Activated T-cell treated with anti-CD3 and anti-CD28 coated beads for 4 hours (primary cell): ENCODE measurements at places on chromosomes 5 and 9.

GRCh38 chr9:106655966-106656365 is 207.0 kb upstream of the ZNF462 start:
- no peak for DNase-seq

DNA sequence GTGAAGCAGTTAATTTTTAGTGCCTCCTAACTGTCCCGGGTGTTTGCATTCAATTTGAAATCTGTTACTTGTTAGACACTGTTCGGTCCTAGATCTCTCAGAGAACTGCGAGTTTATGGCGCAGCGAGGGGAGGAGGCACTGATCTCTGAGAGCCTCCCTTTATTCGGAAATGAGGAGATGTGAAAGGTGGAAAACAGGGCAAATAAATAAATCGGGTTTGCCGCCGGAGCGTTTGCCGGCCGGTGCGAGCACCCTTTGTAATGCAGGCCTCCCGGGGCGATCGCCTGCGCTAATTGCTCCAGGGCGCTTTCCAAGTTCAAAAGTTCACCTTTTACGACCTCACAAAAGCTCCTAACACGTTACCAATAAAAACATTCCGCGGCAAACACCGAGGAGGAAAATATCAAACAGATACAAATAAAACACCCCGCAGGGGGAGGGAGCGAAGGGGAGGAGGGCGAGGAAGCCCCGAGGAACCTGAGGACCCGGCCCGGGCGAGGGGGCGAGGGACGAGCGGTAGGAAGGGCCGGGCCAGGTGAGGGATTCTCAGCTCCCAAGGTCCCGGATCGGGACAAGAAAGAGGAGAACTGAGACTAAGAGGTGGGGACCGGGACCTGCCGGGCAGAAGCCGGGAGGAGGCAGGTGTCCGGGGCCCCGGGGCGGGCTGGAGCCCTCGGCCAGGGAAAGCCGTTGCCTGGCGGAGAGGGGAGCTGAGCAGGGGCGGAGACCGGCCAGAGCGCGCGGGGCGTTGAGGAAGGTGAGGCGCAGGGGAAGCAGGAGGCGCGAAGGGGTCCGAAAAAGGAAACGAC is 1.4 kb downstream of the NR6A1 start:
- DNase-seq, result no peak

GRCh38 chr5:79547982-79548381 is 34.0 kb upstream of the HOMER1 start:
- no peak for DNase-seq

GRCh38 chr5:87300744-87301143 is 33.1 kb downstream of the RASA1 start:
- DNase-seq, result peak; percentile 33

DNA sequence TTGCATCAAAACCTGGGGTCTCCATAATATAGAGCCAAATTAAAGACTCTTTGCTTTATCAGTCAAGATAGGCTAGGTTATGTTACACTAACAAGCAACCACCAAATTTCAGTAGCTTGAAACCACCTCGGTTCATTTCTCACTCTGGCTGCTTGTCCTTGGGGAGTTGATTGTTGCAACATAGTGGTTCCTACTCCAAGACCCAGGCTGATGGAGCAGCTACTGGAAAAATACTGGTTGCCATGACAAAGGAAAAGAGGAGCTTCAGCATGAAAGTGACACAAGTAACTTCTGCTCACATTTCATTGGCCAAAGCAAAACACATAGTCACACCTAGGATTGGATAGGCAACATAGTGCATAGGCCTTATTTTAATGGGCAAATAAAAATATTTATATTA is 18.5 kb upstream of the RCL1 start:
- no peak for DNase-seq

- no peak for DNase-seq
These were observed 55.8 kb downstream of the ANKRD33B start for GRCh38 chr5:10619649-10620048.

GRCh38 chr9:4866239-4866969 is 73.7 kb downstream of the RCL1 start:
- DNase-seq, result no peak

DNA sequence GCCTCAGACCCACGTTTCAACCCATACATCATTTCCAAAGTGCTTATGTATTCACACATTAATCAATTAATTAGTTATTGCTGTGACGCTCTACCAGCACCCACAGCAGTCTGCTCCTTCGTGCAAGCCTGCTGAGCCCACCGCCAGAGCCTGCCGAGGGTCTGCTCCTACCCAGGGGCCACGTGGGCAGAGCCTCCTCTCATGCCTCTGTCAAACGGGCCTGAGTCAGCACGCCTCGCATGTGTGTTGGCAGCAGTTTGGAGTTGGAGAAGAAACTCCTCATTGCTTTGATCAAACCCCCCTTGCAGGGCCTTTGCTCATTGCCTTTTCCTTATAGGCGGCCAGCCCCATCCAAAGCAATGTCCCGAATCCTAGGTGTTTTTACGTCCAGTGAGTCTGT is 256.2 kb upstream of the IRX4 start:
- DNase-seq, result no peak

GRCh38 chr5:54785729-54786591 is 199.4 kb downstream of the ESM1 start:
- no peak for DNase-seq

- DNase-seq, result no peak
These were observed 25.4 kb downstream of the SRFBP1 start for GRCh38 chr5:121987052-121987684.

- DNase-seq, result no peak
These were observed 269.6 kb upstream of the KLF4 start for GRCh38 chr9:107759009-107759822.

DNA sequence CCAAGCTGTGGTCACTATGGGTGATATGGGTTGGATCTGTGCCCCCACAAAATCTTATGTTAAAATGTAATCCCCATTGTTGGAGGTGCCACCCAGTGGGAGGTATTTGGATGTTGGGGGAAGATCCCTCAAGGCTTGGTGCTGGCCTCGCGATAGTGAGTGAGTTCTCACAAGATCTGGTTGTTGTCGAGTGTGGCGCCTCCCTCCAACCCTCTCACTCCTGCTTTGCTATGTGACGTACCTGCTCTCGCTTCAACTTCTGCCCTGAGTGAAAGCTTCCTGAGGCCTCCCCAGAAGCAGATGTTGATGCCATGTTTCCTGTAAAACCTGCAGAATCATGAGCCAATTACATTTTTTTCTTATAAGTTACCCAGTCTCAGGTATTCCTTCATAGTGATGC is 35.5 kb downstream of the UGT3A2 start:
- no peak for DNase-seq

GRCh38 chr5:151030056-151030336 is 9.6 kb downstream of the GPX3 start:
- DNase-seq, result no peak

DNA sequence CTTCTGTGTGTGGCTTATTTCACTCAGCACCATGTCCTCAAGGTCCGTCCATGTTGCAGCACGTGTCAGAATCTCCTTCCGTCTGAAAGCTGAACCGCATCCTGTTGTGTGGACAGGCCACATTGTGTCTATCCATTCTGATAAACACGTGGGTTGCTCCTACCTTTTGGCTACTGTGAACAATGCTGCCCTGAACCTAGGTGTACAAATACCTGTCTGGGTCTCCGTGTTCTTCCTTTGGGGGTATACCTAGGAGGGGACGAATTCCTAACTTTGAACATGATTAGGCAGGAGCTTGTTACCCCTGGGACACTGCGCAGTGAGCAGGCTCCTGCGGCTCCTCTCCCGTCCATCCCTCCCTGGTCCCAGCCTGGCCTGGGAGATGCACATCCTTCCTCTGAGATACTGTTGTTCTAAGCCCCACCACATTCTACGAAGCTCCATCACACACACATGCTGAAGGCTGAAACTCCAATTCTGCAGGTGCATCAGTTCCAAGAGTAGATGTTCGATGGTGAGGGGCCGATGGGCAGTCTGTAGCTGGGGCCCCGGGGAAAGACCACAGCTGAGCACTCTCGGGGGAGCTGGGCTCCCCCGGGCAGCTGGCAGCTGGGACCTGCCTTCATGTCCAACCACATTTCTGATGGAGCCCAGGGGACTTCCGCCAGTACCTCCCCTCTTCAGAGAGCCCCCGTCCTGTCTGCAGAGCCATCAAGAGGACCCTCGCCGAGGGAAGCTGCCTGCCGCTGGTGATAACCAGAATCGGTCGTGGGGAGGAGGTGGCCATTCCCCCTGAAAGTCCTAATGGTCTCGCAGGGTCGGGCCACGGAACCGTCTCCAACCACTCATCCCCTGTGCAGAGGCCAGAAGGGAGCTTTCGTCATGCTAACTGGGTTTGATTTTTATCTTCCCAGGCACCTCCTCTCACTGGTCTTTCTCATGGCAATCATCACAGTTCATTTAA is 120.9 kb downstream of the COL23A1 start:
- DNase-seq, result no peak

DNA sequence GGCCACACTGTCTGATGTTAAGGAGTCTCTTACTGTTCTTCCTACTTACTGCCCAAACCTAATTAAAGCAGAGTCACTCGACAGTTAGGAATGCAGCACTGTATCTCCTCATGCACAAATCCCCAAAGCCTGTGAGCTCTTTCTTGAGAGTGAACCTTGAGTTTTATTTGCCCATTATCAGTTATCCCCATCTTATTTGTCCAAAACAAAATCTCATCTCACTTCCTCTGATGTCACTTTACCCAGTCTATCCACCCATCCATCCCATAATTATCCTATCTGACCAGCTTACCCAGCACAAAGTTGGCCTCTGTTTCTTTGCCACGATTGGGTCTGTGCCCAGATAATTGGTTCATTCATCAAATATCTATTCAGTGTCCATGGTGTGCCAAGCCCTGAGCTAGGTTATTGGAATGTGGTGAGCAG is 250.8 kb downstream of the SLIT3 start:
- DNase-seq, result no peak

GRCh38 chr5:149360272-149360671 is 2.4 kb downstream of the PCYOX1L start:
- DNase-seq, result no peak

DNA sequence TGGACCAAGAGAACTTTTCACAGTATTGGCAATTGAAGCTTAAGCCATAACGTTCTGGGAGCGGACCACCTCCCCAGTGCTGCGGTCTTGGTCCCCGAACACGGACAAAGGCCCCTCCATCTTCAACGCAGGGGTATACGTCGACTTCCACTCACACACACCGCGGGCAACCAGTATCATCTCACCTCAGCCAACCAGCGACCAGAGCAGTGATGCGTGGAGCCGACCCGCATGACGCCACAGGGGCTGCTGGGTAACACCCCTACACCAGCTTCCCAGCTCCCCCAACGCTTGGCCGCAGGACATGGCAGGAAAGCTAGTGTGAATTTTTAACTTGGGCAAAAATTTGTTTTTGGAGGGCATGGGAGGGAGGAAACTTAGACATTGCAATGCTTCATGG is 77.3 kb upstream of the PLCXD3 start:
- no peak for DNase-seq

DNA sequence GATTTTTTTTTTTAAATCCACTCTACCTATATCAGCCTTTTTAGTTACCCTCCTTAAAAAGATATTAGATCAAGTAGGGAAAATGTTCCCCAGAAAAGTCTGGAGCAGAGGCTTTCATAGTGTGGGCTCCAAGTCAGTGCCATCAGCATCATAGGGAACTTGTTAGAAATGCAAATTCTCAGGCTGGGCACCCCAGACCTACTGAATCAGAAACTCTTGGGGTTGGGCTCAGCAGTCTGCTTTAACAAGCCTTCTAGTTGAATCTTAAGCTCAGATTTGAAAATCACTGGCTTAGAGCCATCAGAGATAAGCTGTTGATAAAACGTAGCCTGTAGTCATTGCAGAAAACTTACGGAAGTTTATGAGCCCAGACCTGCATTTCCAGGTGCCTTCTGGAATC is 140.1 kb downstream of the TMEM38B start:
- no peak for DNase-seq

GRCh38 chr5:172854451-172854871 is 20.4 kb downstream of the ERGIC1 start:
- DNase-seq, result no peak

DNA sequence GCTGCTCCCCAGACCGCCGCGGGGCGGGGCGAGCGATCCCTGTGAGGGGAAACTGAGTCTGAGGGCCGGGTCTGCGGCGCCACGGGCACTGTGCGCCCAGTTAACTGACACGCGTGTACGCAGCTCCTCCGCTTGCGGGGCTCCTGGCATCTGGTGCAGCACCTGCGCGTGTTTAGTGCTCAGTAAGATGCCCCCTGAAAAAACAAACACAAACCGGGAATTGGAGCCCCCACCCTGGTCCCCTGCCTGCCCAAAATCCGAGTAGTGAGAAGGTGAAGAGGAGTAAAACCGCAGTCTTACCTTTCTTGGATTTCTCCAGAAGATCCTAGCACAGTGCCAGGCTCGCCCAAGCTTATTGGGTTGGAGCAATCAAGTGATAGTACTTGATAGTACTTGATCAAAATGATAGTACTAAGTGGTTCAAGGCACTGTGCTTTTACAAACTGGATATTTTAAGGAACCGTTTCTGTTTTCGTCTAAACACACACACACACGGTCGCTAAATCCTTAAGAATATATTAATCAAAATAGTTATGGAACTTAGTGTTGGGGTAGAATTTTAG is 2.7 kb upstream of the TRAF1 start:
- DNase-seq, result no peak

- DNase-seq, result no peak
These were observed 32.3 kb downstream of the PALM2AKAP2 start for GRCh38 chr9:109812331-109812730.

- no peak for DNase-seq
These were observed 166.3 kb downstream of the CRB2 start for GRCh38 chr9:123522251-123522650.

- no peak for DNase-seq
These were observed 660 bp downstream of the SPAAR start for GRCh38 chr9:35909687-35910612.
